Dermis blood vessel endothelial cell (primary cell): ENCODE measurements at places on chromosomes 13 and 19.

- DNase-seq, result peak; percentile 85
Measured at GRCh38 chr19:11673608-11674041, 65.1 kb downstream of the ZNF823 start.

DNA sequence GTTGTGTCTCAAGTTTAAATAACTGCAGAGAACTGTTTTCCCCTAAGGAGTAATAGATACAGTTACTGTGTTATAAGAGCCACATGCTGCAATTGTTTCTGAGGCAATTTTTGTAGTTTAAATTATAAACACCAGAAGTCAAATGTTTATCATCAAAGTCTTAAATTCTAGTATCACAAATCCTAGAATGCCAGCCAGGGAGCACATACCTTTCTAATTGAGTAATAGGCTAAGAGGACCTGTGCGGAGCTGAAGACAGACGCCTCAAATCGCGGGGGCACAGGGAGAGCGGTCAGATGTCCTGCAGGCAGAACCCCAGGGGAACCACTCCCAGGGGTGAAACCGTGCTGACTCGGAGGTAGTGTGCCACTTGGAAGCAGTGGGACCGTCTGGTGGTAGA is 65.2 kb upstream of the TNFRSF19 start:
- DNase-seq, result no peak

GRCh38 chr19:11198769-11199424 is 1.6 kb upstream of the KANK2 start:
- DNase-seq, result no peak

DNA sequence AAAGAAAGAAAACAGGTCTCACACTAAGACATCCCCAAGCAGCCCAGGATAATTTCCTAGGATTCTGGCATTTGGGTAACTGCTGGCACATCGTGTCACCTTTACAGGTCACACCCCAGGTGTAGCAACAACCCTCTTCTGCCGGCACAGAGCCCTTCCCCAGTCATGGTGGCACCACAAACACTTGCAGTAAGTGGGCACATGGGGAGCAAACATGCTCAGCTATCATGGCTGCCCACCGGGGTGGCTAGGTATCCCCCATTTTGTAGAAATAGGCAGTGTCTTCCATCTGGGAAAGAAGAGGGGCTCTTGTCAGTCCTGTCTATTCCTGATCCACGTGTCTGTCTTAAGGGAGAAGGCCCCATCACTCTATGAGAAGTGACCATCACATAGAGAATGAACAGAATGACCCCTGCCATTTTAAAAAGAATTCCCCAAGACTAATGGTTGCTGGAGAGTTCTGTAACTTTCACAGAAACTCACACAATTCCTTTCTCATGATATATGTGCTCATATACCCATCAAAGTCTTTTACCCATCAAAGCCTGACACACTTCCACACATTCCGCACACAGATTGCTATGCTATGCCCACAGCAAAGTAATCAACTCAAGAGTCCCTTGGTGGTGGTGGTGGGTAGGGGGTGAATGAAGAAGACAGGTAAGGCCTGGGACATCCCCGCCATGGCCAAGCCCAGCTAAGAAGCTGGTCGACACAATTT is 33.3 kb downstream of the BRD4 start:
- DNase-seq, result no peak

DNA sequence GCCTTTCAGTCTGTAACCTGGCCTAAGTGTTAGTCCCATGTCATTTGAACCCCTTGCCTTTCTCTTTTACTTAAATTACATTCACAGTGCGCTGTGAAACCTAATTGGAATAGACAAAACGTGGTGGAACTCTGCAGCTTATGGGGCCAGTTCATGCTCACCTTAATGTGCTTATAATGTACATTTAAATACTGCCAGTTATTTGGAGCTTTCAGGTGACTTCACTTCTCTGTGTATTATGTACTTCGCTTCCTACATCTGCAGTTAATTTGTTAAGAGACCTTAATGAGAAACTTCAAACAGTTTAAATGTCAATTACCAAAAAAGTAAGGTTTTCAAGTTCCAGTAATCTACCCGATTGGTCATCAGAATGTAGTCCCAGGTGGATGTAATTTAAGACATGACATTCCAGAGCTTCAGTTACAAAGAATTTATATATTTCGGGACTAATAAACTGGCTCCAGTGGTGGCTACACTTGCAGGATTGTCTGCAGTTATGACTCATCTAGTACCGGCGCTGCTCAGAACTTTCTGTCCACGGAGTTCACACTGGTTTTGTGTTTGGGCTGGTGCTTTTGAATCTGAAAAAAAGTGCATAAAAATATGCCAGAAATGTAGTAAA is 125.3 kb downstream of the TM9SF2 start:
- no peak for DNase-seq

GRCh38 chr13:80973721-80974120 is 632.8 kb upstream of the SPRY2 start:
- DNase-seq, result peak; percentile 68
